ENCODE measurements at places on chromosomes 1 and 21. TPM values are rescaled to one million over a fixed set of nuclear protein-coding genes. Genes with fewer than 3 reads are reported as not detected.

The FAM151A gene
- total RNA-seq, result not detected

GRCh38 chr1:180343921-180344769 lies 114.1 kb downstream of the LHX4 start:
- DNase-seq, result no peak
- no peaks in the 10 kb centered on the region for H3K36me3 ChIP-seq
- H3K4me3 ChIP-seq, result no peak overlapping the region
- H3K27ac ChIP-seq, result no peak overlapping the region

The ZNF593OS gene
- not detected for total RNA-seq

GRCh38 chr1:229716704-229717103 lies 90.7 kb downstream of the URB2 start:
- H3K4me1 ChIP-seq, result no peaks in the 10 kb centered on the region
- H3K36me3 ChIP-seq, result no peaks in the 10 kb centered on the region
- H3K27ac ChIP-seq, result no peak overlapping the region

The HSPA6 gene
- 1.0 TPM for total RNA-seq

GRCh38 chr1:27672750-27673112 lies 739 bp upstream of the IFI6 start:
- peak overlapping the region; percentile 85 for H3K27ac ChIP-seq
- peaks cover 40% of the 10 kb centered on the region for H3K4me1 ChIP-seq
- H3K27me3 ChIP-seq, result no peaks in the 10 kb centered on the region
- H3K36me3 ChIP-seq, result no peaks in the 10 kb centered on the region
- H3K4me3 ChIP-seq, result peak overlapping the region; percentile 69
- no peak for DNase-seq

All from CD4-positive, alpha-beta T cell (primary cell).